ENCODE measurements at places on chromosomes 5 and 9. TPM values are rescaled to one million over a fixed set of nuclear protein-coding genes. Genes with fewer than 3 reads are reported as not detected.

CNTNAP3 gene
- total RNA-seq: 4.6 TPM

DNA sequence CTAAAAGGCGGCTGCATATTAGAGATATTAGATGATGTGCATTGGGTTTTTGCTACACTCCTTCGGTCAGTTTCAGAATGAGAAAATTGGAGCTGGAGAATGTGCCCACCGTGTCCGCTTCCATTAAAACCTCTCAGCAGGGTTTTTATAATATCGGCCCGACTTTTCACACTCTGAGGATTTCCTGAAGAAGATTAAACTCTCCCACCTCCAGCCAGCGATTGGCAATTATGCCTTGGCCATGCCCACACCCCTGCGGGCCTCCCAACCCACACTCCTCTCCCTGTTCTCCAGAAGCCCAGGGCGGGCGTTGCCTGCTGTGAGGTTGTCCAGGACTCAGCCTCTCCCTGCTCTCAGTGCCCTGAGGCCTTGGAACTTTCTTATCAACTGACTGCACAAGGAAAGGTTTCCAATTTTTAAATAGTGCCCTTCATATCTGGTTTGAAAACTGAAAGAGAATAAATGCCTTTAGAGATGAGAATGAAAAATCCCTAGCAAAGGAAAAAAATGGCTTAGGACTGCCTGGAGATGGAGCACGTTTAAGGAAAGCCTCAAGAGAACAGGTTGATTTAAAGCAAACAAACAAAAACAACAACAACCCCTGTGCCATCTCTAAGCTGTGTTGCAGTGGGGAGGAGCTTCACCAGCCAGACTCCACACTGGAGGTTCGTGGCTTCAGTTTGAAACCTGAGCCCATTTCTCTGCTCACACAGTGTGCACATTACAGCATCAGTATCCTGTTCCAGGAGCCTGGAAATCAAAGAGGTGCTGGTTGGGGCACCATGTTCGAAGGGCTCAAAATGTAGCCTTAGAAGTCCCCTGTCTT is 292.9 kb downstream of the NSG2 start:
- DNase-seq: no peak

HSD17B3 gene
- total RNA-seq: 0.38 TPM

PKN3 gene
- total RNA-seq: 9.1 TPM

DNA sequence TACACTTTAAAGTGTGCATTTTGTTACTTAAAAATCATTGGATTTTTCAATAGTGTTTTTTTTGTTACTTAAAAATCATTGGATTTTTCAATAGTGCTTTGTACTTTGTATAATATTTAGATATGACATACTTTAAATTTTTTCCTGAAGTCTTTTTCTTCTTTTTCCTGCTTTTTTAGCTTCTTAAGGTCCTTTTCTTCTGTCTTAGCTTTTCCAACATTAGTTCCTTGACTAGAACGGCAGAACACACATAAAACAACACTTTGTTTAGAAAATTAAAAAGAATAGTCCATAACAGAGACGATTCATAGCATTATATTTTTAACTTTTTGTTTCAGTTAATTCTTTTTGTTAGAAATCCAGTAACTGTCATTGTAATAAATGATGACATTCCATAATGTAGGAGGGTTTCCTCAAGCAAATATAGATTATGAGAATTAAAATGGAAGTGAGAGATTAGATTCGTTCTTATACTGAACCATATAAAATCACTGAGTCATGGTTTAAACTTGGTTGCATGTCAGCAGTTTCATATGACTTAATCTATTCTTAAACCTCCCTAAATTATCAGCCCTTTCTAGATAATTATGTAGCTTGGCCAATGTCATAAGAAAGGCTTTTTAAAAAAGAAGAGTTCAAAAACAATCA is 45.3 kb upstream of the RICTOR start:
- no peak for DNase-seq

DNA sequence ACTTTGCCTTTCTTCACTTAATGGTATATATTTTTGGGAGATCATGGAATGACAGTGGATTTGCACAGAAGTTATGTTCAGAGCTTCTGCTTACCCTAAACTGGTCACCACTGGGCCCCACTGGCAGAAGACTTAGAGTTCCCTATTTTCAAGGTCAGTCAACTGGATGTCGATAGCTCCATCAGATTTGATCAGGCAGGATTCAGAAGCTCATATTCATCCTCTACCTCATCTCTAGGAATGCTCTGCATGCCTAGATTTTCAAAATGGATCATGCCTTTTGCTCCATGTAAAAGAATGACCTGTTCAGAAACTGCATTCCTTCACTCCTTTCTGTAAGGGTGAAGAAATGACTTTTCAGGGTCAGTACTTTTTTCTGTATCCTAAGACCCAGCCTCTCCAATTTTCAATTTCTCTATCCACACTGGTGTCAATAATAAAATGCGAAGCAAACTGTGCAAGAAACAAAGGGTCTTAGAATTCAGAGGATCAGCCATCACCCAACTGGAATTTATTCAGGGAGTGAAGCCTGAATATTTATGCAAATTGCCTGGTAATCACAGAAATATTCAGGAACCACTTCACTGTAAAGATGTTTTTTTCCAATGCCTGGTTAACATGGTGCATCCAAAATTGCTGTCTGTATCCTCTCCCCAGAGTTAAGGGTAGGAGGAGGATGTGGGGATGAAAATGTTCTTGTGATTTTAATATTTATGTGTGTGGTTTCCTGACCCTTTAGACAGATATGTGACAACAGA is 125.4 kb downstream of the DOCK2 start:
- no peak for DNase-seq

- no peak for DNase-seq
Observed at GRCh38 chr9:77944556-77945243, 86.9 kb downstream of the GNAQ start.

DNA sequence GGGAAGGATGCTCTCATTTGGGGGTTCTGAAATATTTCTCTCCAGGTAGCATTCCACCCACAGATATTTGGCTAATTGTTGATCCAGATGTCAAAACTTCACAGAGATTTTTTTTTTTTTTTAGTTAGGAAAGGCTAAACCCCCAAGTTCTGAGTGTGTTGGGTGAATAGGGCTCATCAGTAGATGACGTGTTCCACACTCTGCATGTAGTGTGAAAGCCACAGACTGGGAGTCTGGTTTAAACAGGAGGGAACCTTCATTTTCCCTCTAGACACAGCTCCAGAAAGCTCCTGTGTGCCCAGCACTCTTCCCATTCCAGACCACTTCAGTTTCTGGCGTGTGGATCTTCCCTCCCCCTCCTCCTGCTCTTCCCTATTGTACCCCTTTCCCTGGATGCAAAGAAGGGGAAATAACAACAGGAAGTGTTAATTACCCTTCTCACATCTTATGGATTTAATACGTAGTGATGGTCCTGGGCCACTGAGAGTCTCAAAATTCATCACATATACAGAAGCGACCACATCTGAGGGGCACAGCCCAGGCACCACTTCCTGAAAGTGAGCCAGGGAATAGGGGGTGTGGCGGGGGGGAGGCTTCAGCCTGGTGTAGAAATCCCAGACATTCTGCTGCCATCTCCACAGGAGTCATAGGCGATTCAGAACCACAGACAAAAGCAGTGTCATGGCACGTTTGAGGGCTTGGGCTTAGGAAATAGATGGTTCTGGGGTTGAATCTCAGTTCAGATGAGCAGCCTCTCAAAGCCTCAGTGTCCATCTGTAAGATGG is 65.1 kb downstream of the DAP start:
- DNase-seq: no peak

All from PC-9 (cell line).